Thoracic aorta endothelial cell (primary cell): ENCODE measurements at places on chromosomes 16 and 17. TPM values are rescaled to one million over a fixed set of nuclear protein-coding genes. Genes with fewer than 3 reads are reported as not detected.

TBC1D3H gene
- not detected in 2 replicates for total RNA-seq

SLC35G6 gene
- not detected in 2 replicates for total RNA-seq

RHBDL3 gene
- total RNA-seq: 0.07 TPM in 1 of 2 replicates, not detected in the other

CLDN7 gene
- total RNA-seq: 19.0 and 22.7 TPM in 2 replicates

SLC5A11 gene
- total RNA-seq: 0.07 TPM in 1 of 2 replicates, not detected in the other

NPIPA8 gene
- 0.22 TPM in 1 of 2 replicates, not detected in the other for total RNA-seq

CD300E gene
- total RNA-seq: not detected in 2 replicates

CCL11 gene
- total RNA-seq: not detected in 2 replicates

AXIN2 gene
- 3.9 and 4.5 TPM in 2 replicates for total RNA-seq

ARHGAP27 gene
- 25.5 and 29.8 TPM in 2 replicates for total RNA-seq

KRTAP4-3 gene
- not detected in 2 replicates for total RNA-seq

KAT2A gene
- total RNA-seq: 16.4 and 19.5 TPM in 2 replicates

GNG13 gene
- not detected in 2 replicates for total RNA-seq

SBK1 gene
- total RNA-seq: 0.07 and 0.27 TPM in 2 replicates

SPATA22 gene
- 0.40 and 0.65 TPM in 2 replicates for total RNA-seq
